ENCODE measurements at places on chromosomes 5 and 9.

- DNase-seq: no peak
Observed at GRCh38 chr9:6640268-6641051, 5.1 kb downstream of the GLDC start.

GRCh38 chr5:33011801-33012200 is 300.7 kb downstream of the NPR3 start:
- no peak for DNase-seq

GRCh38 chr5:132254321-132254977 is 3.0 kb upstream of the PDLIM4 start:
- no peak for DNase-seq

GRCh38 chr5:168874713-168875380 is 295.7 kb upstream of the PANK3 start:
- peak; percentile 5 for DNase-seq

DNA sequence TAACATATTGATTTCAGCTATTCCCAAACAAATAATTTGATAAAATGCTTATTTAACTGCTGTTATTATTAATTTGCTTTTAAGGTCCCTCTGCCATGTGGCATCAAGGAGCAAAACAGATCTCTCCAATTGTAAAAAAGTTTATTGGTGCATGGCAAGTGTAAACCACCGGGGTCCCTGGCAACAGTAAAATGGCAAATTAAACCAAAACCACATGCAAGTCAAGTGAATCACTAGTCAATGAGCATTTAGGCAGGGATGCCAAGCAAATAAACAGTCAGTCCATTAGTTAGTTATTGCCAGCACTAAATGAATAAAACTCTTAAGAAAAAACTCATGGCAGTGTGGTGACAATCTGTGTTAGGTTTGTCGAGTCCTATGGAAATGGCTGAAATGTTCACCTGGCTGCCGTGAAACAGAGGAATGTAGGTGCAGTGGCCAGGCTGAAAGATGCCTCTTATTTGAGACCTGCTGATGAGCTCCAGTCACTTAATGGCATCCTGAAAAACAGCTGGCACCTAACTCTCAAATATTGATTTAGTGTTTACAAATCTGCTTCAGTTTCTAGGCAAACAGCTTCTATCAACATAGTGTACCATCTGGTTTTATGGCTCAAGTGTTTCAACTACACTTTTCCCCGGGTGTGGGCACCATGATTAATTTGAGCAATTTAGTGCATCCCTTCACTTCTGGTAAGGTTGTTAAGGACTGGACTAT is 296.5 kb upstream of the ITGA1 start:
- no peak for DNase-seq

DNA sequence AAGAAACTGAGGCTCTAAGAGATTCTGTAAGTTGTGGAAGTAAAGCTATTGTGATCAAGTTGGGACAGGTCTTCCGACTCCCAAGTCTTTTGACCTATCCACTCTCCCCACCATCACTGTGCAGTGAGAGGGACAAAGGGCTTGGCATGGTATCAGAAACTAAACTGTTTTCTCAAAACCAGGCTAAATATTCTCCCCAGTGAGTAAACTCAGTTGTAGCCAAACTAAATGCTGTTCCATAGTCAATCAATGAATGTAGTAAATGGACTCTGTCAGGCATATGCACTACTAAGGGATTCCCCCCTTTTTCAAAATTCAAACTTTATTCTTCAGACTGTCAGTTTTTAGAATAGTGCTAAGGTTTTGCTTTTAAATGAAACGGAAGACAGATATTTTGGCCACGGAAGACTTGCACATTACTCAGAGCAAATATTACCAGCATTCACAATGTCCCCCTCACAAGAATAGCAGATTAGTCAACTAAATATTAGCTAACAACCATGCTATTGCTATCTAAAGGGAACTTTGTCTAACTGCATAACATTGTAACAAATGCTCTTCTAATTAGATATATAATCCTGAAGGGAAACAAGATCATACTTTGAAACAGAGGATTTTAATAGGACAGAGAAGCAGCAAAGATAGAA is 7.1 kb downstream of the PRKAA1 start:
- peak; percentile 41 for DNase-seq

DNA sequence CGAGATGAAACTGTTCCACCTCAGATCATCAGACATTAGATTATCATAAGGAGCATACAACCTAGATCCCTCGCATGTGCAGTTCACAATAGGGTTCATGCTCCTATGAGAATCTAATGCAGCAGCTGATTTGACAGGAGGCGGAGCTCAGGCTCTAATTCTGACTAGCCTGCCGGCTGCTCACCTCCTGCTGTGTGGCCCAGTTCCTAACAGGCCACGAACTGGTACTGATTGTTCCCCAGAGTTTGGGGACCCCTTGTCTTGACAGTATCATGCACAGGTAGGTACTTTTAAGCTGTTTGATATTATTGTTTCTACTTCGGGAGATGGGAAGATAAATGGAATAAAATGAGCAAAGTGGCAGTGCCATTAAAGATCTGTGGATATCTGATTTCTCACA is 66.9 kb downstream of the ZCCHC7 start:
- DNase-seq: no peak

- no peak for DNase-seq
Observed at GRCh38 chr5:150759334-150759583, 442 bp upstream of the DCTN4 start.

Measured in IMR-90 (cell line).